Left cardiac atrium (tissue), 4 donors: ENCODE measurements at places on chromosomes 7 and 10. TPM values are rescaled to one million over a fixed set of nuclear protein-coding genes. Genes with fewer than 3 reads are reported as not detected.
A peak's percentile ranks its signal among the peaks of the same experiment; 100 is the strongest.

MUC3A gene
- total RNA-seq, result 0.76 TPM

SPRN gene
- total RNA-seq, result not detected

AGBL3 gene
- 1.7 TPM for total RNA-seq

NME8 gene
- not detected for total RNA-seq

PTPRN2 gene
- total RNA-seq, result 2.3 TPM

SFTPA1 gene
- 0.26 TPM for total RNA-seq

ASIC3 gene
- total RNA-seq, result 4.0 TPM

STEAP1 gene
- total RNA-seq, result 6.1 TPM

GRCh38 chr10:104043854-104044253 lies 41.8 kb downstream of the COL17A1 start:
- no peak for DNase-seq

DNA sequence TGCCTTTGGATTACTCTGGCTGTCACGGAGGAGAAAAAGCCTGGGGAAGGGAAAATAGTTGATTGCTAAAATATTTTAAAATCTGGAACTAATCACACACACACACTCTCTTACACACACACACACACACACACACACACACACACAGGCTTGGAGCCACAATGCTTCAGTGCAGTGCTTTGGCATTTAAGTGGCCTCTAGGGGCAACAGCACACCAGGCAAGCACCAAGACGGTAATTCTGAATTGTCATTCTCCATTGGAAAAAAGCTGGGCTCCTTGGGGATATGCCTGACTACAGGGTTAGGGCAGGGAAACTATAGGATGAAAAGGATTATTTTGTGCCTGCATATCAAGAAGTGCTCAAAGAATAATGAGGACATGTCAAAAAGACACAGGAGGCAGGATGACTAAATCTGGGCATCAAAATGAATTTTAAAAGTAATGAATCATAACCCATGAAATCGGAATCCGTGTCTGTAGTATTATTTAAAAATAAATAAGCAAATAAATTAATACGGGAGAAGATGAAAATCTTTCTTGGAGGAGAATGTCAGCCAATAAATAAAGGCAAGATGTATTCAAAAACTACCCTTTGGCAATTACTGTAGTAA lies 30.4 kb upstream of the DDC start:
- DNase-seq, result peak; percentile 40

DNA sequence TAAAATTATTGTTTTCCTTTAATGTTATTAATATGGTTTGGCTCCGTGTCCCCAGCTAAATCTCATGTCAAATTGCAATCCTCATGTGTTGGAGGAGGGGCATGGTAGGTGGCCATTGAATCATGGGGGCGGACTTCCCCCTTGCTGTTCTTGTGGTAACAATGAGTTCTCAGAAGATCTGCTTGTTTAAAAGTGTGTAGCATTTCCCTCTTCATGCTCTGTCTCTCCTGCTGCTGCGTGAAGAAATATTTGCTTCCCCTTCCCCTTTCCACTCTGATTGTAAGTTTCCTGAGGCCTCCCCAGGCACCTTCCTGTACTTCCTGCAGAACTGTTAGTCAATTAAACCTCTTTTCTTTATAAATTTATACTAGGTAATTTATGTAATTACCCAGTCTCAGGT lies 27.5 kb downstream of the VIM start:
- DNase-seq, result no peak

- no peak for DNase-seq
These were observed 67.2 kb downstream of the THNSL1 start for GRCh38 chr10:25083546-25084111.

DNA sequence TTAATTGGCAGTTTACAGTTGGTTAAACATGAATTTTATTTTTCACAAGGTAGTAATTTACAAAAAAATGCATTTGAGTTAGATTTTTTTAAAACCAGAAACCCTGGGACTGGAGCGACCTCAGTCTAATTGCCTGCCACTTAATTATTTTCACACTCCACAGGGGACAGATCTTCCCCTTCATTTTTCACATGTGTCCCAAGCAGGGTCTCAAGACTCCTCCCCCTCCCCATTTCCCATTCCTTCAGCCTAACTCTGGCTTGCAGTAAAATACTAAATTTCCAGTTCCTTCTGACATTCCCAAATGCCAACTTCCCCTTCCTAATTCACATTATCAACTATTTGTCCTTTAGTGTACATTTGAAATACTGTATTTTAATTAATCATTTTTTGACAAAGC lies 948 bp downstream of the ZNF138 start:
- DNase-seq, result no peak

DNA sequence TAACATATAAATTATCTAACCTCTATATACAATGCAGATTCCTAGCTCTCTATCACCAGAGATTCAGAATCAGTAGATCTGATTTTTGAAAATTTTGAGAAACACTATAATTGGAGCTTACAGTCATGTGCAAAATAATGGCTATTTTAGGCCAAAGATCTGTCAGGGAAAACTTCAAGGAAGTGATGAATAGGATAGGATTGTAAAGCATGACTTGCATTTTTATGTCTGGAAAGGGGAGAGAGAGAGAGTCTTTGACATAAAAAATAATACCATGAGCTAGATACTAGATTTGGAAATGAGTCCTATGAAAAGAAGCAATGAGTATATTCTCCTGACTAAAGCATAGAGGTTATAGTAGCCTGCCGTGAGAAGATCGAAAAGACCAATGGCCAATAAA lies 181.1 kb downstream of the SDHAF3 start:
- no peak for DNase-seq

- no peak for DNase-seq
These were observed 365.6 kb upstream of the MGMT start for GRCh38 chr10:129101232-129101980.

DNA sequence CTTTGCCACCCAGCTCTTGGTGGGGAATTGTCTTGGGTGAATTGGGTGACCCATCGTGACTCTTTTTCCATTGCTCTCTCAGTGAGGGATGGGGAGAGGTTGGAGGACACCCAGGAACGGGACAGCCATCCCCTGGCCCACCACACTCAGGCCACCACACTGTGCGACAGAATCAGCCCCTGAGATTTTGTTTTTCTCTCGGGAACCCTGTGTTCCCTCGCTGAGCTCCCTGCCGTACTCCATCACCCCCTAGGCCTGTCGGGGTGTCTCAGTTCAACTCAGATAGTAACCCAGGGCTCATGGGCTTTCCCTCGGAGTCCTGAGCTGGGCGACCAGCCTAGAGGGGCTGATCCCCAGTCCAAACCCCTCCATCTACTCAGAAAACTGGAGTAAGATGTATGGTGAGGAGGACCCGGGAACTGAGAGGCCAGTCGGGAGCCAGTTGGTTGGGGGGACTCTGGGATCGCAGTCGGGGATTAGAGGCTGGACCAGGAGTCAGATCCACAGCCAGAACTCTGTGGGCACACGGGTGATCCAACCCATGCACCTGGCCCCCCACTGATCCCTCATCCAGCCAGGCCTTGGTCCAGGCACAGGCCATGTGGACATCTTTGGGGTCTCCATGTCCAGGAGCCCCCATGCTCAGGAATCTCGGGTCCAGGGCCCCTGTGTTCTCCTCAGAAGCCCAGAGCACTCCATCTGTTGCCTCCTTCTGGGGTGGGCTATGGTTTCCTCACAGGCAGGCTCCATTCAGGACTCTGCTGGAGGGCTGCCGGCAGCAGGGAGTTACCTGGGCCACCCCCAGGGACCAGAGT lies 9.3 kb downstream of the CRYGN start:
- no peak for DNase-seq

- DNase-seq, result no peak
These were observed 46.3 kb upstream of the SDK1 start for GRCh38 chr7:3254718-3255117.

GRCh38 chr7:3951316-3952055 lies 650.4 kb downstream of the SDK1 start:
- no peak for DNase-seq

DNA sequence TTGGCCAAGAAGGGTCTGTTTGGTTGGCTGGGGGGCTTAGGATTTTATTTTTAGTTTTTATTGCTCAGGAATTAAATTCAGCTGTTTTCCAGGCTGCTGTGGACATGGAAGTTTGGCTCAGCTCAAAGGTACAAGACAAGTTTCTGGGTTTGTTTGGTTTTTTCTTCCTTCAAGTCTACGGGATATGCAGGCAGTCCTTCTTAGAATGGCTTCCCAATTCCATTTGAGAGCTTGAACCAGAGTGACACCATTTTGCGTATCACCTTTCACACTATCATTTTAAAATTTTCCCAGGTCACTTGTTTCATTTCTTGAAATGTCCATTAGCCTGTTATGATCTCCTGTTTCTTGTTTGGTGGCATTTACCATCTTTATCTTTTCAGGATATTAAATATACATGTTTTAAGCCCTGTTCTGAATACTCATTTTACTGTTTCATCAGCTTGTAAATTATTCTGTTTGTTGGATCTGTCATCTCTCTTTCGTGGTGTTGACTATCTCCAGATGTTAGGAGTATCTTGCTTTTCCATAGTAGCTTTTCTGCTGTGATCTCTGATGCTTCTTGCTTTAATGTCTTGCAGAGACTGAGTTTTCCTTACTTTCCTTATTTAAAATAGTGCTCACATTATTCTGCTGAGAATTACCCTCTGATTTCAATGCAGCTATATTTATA lies 9.4 kb upstream of the TMEM168 start:
- DNase-seq, result no peak

DNA sequence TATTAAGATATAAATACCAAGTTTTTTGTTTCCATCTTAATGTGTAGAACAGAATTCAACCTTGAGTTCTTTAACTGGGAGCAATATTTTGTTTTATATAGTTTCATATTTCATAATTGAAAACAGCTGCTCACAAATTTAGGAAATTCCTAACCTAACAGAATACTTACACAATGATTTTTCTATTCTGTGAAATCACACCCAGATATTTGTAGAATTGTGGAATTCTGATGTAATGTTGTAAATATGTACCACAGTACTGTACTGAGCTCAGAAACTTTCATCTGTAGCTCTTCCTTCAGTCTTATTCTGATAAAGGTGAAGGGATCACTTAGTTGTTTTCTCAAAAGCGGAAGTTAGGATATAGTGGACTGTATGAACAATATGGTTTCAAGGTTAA lies 143.4 kb upstream of the GLI3 start:
- no peak for DNase-seq

DNA sequence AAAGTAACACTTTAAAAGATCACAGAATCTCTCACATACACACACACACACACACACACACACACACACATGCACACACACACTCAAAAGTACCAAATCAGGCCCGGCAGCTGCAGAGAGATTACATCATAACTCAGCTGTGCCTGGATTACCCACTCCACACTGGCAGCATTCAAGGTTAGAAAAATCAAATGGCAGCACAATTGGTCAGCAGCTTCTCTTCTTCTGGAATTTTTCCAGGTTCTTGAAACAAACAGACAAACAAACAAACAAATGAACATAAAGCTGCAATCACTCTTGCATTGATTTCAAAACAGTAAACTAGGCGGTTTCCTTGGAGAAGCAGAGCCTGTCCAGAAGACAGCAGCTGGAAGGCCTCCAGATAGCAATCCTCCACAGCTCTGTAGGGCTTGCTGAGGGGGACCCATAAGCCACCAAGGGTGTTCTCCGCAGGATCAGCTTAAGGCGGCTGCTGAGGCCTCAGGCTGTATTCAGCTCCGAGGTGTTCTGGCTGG lies 24.5 kb upstream of the FAM133B start:
- no peak for DNase-seq

DNA sequence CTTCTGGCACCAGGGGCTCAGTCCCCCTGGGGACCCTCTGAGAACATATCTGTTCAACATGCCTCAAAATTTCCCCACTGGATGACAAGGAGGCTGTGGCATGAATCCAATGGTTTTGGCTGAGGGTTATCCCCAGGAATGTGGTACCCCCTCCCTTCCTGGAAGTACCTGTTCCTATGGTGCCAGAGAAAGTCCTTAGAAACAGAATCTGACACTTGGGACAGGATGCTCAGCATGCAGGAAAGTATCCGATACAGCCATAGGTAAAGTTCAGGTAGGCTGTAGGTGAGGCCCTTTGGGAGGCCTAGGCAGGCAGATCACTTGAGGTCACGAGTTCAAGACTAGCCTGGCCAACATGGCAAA lies 42.7 kb upstream of the A1CF start:
- no peak for DNase-seq

DNA sequence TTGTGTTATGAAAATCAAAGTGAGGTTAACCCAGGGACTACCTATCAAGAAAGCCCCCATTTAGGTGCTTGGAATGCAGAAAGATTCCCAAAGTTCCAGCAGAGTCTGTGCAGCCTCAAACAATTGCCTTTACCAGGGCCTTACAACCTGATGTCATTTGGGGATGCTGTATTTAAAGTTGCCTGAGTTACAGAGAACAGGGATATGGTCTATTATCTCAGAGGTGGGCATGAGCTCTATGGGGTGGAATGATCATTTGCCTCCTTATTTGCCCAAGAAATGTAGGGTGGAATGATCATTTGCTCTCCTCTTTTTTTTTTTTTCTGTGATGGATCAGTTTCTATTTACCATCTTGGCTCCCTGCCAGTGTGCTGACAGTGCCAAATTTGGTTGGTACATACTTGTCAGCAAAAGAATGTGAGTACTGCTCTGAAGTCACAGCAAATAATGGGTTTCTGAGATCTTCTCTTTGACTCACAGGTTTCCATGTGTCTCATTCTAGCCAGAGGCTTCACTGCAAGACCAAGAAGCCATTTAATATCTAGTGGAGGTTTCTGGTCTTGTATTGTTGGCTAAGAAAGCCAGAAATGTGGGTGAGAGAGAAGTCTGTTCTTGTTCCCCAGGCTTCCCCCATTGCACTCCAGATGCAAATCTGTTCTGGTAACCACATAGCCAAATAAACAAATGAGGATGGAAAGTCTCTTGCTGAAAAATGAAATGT lies 45.5 kb upstream of the ZNRF2 start:
- DNase-seq, result peak; percentile 45

DNA sequence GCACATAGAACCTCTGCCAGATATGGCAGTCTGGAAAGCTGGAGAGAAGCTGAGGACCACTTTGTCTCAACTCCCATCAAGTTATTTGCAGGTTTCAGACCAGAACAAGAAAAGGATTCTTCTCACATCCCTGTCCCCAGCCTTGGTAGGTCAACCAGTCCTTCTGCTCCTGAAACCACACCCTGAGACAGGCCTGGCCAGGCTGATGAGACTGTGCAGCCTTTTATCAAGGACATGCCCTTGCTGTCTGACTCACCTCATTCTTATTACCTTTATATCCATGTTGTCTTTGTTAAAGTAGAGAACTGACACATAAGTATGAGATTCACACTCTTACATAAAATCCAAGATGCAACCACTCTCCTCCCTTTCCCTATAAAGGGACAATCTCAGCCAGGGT lies 354.9 kb downstream of the PLXNA4 start:
- DNase-seq, result no peak

GRCh38 chr7:121620953-121621606 lies 225.0 kb upstream of the FAM3C start:
- no peak for DNase-seq

DNA sequence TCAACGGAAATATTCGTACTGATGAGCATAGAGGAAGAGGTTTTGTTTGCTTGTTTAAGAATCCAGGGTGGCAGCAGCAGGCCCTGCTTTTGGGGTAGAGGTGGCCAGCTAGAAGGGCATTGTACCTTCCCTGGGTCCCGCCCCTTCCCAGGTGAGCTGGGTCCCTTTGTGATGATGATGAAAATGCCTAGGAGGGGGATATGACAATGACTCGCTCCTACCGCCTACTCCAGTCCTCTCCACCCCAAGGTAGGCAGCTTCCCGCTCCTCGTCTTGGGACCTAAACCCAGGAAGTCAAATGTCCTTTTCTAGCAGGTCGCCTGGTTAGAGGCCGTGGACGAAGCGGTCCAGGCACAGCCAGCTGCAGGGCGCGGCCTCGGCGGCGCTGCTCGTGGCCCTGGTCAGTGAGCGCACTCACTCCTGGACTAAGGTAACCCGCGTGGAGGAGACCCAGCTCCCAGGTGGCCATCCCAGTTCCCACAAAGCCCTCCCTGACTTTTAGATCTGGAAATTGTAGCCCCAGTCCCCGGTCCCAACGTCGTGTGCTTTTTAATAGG lies 141.4 kb downstream of the LSMEM1 start:
- no peak for DNase-seq
